ENCODE measurements at places on chromosomes 6 and 20. TPM values are rescaled to one million over a fixed set of nuclear protein-coding genes. Genes with fewer than 3 reads are reported as not detected.

Gene DDX43
- 1.6 TPM for polyA plus RNA-seq

Gene EMILIN3
- not detected for polyA plus RNA-seq

Gene POPDC3
- polyA plus RNA-seq: not detected

Gene CLPSL2
- not detected for polyA plus RNA-seq

Gene TM9SF4
- polyA plus RNA-seq: 44.0 TPM

Gene CD109
- not detected for polyA plus RNA-seq

Gene SEMG1
- polyA plus RNA-seq: not detected
